ENCODE measurements at places on chromosomes 13 and 19.

GRCh38 chr13:106424805-106425204, 110.7 kb downstream of the EFNB2 start:
- H3K4me1 ChIP-seq = no peaks in the 10 kb centered on the region
- no peaks in the 10 kb centered on the region for H3K36me3 ChIP-seq
- no peaks in the 10 kb centered on the region for H3K27me3 ChIP-seq
- no peak overlapping the region for H3K27ac ChIP-seq
- no peak for DNase-seq

DNA sequence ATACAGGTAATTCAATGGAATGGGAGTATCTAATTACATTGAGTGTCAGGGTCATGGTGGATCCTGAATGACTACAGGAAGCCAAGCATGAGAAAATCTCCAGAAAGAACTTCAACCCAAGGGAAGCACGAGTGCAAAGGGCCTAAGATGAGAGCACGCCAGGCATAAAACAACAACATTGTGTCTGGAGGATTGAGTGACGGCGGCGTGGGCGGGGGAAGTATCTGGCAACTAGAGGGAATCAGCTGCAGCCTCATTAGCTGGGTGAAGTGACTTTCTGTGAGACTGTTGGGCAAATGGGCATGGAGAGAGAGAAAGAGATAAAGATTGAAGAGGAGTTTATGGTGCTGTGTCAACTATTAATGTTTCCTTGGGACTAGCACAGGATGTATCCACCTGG, 194.3 kb downstream of the GPC6 start:
- H3K27ac ChIP-seq = no peak overlapping the region
- H3K4me1 ChIP-seq = no peaks in the 10 kb centered on the region
- H3K27me3 ChIP-seq = no peaks in the 10 kb centered on the region
- no peak for DNase-seq
- H3K4me3 ChIP-seq = no peak overlapping the region

DNA sequence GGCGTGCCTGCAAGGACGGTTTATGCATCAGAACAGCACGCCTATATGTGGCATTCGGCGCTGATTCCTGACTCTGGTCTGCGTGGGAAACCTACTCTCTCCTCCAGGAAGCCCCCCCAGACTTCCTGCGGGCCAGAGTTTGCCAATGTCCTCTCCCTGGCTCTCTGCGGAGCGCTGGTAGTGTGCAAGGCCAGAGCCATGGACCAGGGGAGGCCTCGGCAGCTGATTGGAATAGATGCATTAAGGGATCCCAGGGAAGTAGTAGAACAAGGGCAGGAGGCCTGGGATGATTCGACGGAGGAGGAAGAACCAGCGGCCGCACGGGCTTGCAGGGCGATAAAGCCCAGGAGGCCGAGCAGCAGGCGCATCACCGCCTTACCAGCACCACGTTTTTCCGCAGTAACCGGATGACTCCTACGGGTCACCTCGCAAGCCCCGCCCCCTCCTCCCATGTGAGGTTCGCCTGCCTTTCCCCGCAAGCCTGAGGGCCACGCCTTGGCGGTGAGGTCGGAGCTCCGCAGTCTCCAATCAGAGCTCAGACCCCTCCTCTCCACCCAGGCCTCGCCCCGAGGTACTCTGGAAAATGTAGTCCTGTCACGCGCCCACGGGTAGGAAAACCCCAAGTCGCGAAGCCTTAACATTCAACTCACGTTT, 5.0 kb downstream of the CLEC11A start:
- H3K27me3 ChIP-seq = no peaks in the 10 kb centered on the region
- H3K4me1 ChIP-seq = peaks cover 4% of the 10 kb centered on the region
- no peak overlapping the region for H3K27ac ChIP-seq
- no peaks in the 10 kb centered on the region for H3K36me3 ChIP-seq
- DNase-seq = peak; percentile 68

DNA sequence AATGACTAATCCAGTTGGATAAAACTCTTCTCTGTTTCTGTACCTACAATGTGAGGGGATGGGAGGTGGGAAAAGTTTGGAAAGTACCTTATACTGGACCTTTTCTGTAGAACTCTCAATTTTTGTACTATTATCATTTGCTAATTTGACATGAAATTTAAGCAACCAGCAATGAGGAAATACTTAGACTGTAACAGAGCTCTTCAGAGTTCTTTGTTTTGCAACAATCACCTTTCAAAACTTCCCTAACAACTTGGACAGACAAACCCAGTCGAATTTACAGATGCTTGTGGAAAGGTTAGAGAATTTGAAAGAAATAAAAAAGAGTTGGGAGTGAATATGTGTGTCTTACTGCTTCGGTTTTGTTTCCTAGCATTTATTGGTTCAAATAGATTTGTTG, 16.8 kb downstream of the KBTBD7 start:
- DNase-seq = no peak
- H3K27me3 ChIP-seq = no peaks in the 10 kb centered on the region
- H3K36me3 ChIP-seq = no peaks in the 10 kb centered on the region

DNA sequence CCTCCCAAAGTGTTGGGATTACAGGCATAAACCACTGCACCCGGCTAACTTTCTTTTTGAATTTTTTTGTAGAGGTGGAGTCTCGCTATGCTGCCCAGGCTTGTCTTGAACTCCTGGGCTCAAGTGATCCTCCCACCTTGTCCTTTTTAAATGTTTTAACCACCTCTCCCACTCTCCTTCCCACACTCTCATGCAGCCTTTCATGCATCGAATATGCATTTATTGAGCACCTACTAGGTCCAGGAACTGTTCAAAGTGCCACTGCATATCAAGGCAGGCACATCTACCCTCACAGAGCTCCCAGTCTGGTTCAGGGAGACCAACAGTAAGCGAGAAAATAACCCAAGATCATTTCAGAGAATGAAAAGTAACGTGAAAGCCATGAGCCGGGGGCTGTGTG, 1.2 kb downstream of the TICAM1 start:
- no peaks in the 10 kb centered on the region for H3K27me3 ChIP-seq
- H3K36me3 ChIP-seq = no peaks in the 10 kb centered on the region
- H3K27ac ChIP-seq = peak overlapping the region; percentile 94
- H3K4me3 ChIP-seq = peak overlapping the region; percentile 97

DNA sequence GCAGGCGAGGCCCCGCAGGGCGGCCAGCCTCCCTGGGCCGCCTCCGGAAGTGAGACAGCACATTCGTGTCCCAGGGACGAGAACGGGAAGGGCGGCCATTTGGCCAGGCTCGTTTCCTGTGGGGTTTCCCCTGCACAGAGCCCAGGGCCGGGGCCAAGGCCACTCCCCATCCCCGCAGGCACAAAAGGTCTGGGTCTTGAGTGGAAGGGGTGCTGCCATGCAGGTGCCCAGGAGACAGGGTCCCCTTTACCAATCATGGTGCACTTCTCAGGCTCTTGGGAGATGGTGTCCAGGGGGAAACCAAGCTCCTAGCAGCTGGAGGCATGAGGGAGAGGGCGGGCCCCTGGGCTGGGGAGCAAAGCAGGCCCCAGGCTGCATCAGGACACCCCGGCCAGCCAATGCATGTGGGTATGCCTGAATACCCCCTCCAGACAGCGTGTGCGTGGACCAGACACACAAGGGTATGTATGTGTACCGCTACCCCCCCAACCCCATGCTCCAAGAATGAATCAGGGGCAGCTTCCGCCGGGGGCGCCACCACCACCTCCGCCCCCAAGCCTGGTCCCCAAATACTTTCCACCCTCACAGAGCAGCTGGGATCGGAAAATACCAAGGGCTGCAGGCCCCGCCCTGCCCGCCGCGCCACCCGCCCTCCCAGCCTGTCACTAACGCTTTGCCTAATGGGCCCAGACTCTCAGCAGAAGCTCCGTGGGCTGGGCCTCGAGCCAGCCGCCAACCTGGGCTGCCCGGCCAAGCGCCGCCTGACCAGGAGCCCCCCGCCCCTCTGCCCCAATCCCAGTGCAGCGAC, 37.6 kb upstream of the NANOS3 start:
- DNase-seq = peak; percentile 85
- peaks cover 12% of the 10 kb centered on the region for H3K4me1 ChIP-seq
- peak overlapping the region; percentile 75 for H3K4me3 ChIP-seq
- peak overlapping the region; percentile 98 for H3K27ac ChIP-seq
- H3K27me3 ChIP-seq = no peaks in the 10 kb centered on the region

- DNase-seq = no peak
- no peaks in the 10 kb centered on the region for H3K4me1 ChIP-seq
- H3K27me3 ChIP-seq = no peaks in the 10 kb centered on the region
- H3K27ac ChIP-seq = no peak overlapping the region
- H3K36me3 ChIP-seq = peaks cover 7% of the 10 kb centered on the region
Measured at GRCh38 chr19:2436384-2436783, 9.0 kb upstream of the TIMM13 start.

DNA sequence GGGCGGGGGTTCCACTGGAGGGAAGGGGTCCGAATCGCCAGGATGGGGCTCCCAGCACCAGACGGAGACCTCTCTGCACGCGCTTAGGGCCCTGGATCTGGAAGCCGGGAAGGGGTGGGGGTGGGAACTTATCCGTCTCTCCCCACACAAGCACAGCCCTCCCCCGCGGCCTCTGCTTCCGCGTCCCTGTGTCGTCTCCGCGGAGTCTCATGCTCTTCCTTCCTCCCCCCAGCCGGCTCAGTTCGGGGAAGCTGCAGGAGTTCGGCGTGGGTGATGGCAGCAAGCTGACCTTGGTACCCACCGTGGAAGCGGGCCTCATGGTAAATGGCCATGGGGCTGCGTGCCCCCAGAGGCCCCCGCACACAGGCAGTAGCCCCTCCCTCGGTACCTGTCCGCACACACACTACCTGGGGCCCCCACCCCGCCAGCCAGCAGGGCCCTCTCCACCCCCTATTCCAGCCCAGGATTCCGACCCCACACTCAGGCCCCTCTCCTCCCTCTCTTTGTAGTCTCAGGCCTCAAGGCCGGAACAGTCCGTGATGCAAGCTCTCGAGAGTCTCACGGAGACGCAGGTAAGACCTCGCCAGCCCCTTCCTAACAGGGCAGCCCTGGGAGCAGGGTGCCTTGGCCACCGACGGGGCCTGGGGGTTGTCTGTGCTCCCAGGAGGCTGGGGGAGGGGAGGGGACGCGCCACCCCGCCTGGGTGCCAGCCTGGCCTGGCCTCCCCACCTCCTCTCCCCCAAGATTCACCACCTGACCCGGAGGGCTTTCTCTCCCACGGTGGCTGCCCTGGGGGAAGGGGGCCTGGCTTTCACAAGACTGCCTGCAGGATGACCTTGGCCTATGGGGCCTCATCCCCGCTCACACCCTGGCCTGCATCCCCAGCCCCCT, 3.2 kb downstream of the MIDN start:
- peak overlapping the region; percentile 74 for H3K4me3 ChIP-seq
- H3K36me3 ChIP-seq = peaks cover 17% of the 10 kb centered on the region
- peak; percentile 89 for DNase-seq
- H3K27me3 ChIP-seq = no peaks in the 10 kb centered on the region

GRCh38 chr13:46386392-46387063, 524 bp downstream of the RUBCNL start:
- no peak overlapping the region for H3K27ac ChIP-seq
- H3K4me3 ChIP-seq = peak overlapping the region; percentile 51
- no peaks in the 10 kb centered on the region for H3K27me3 ChIP-seq

GRCh38 chr19:4575267-4576015, 16.0 kb upstream of the SEMA6B start:
- H3K36me3 ChIP-seq = no peaks in the 10 kb centered on the region
- H3K4me1 ChIP-seq = no peaks in the 10 kb centered on the region
- no peak for DNase-seq
- no peak overlapping the region for H3K4me3 ChIP-seq

- no peaks in the 10 kb centered on the region for H3K4me1 ChIP-seq
- no peaks in the 10 kb centered on the region for H3K36me3 ChIP-seq
- H3K27me3 ChIP-seq = no peaks in the 10 kb centered on the region
- H3K4me3 ChIP-seq = no peak overlapping the region
- DNase-seq = no peak
- no peak overlapping the region for H3K27ac ChIP-seq
Measured at GRCh38 chr13:20394506-20394905, 131.2 kb downstream of the CRYL1 start.

GRCh38 chr13:107866941-107867623, 348.3 kb downstream of the LIG4 start:
- no peaks in the 10 kb centered on the region for H3K36me3 ChIP-seq
- no peak overlapping the region for H3K4me3 ChIP-seq
- H3K27me3 ChIP-seq = no peaks in the 10 kb centered on the region
- no peak for DNase-seq
- H3K27ac ChIP-seq = no peak overlapping the region

DNA sequence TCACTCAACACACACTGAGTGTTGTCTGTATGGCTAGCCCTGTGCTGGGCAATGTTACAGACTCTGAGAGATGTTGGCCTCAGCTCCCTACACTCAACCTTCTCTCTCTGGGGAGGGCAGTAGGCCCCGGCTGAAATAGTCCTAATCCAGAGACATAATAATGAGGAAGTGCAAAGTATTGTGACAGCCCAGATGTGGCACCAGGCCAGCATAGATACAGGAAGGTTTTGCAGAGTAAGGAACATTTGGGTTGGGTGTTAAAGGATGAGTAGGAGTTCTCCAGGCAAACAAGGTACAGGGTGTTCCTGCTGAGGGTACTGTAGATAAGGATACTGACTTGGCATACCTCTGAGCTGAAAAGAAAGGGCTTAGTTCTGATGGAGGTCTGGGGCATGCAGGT, 2.4 kb downstream of the LIN7B start:
- no peak overlapping the region for H3K27ac ChIP-seq
- H3K4me1 ChIP-seq = peaks cover 24% of the 10 kb centered on the region
- H3K36me3 ChIP-seq = no peaks in the 10 kb centered on the region
- DNase-seq = no peak
- no peak overlapping the region for H3K4me3 ChIP-seq

DNA sequence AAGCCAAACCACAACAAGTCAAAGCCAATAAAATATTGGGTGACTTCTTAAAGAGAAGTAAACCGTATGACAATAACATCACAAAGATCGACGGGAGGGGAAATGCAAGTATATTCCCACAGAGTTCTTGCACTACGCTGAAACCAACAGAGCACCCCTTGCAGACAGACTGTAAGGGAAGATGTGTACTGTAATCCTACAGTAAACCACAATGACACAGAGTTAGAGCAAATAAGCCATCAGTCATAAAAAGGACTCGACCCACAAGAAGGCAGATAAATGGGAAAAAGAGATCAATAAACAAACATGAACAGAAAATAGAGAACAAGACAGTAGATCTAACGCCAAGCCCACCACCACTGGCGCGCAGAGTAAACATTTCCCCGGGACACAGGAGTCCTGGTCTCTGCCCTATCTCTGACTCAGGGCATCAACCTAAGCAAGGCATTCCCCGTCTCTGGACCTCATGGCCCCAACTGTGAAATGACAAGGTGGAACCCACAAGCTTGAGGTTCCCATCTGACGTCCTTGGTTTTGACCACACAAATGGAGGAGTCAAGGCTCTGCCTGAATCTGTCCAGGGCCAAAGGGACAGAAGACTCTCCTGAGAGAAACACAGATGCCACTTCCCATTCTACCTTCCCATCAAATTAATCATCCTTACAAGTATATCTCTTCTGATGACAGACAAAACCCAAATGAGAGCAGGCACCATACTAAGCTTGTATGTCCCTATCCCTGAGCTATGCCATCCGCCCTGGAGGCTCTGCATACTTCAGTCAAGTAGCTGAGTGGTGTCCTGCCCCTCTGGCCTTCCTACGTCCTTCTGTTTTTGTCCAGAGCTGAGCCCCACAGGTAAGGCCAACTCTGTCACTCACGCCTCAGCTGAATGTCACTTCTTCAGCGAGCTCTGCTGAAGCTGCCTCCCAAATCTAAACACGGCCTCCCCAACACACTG, 15.0 kb downstream of the SAFB2 start:
- H3K27me3 ChIP-seq = no peaks in the 10 kb centered on the region
- H3K4me3 ChIP-seq = no peak overlapping the region
- H3K36me3 ChIP-seq = peaks cover 91% of the 10 kb centered on the region
- no peaks in the 10 kb centered on the region for H3K4me1 ChIP-seq
- H3K27ac ChIP-seq = no peak overlapping the region
- DNase-seq = no peak

GRCh38 chr13:23813635-23814034, 75.6 kb downstream of the MIPEP start:
- no peak overlapping the region for H3K27ac ChIP-seq
- no peaks in the 10 kb centered on the region for H3K27me3 ChIP-seq
- no peaks in the 10 kb centered on the region for H3K36me3 ChIP-seq
- no peaks in the 10 kb centered on the region for H3K4me1 ChIP-seq
- H3K4me3 ChIP-seq = no peak overlapping the region

All from right lobe of liver (tissue), 6 donors.